ENCODE measurements at places on chromosomes 12 and 14. TPM values are rescaled to one million over a fixed set of nuclear protein-coding genes. Genes with fewer than 3 reads are reported as not detected.

DNA sequence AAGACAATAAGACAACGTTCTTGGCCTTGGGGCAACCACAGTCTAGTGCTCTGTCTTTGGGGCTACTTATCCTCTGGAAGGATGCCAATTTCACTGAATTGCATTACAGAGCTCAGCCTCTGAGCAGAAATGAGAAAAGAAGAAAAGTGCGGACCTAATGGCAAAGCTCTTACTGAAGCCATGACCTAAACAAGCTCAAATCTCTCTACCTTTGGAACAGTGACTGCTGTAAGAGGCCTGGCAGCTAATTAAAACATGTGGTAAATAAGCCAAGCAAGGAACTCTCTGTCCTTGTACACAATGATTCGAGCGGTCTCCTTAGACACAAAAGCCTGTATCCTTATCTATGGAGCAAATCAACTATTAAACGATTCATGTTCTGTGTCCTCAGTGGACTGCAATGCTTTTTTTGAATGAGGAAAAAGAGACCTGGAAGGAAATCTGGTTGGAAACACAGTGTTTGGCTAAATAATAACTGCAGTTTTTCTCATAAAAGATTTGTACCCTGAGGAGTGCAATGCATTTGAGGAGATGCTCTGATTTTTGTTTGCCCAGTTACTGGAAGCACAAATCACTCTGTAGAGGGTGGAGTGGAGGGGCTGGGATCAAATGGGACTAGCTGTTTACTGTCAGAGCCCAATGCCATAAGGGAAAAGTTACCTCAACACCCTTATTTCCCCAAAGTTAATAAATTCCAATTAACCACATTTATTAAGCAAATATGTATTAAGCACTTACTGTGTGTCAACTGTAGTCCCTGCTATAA is 113.9 kb downstream of the NDUFA12 start:
- no peak for DNase-seq

- no peak for DNase-seq
These were observed 11.1 kb upstream of the KRT7 start for GRCh38 chr12:52221912-52222457.

- no peak for DNase-seq
These were observed 222.2 kb downstream of the SEC23A start for GRCh38 chr14:38880643-38881524.

Gene MAP3K9
- 6.9 TPM for total RNA-seq

Gene SLC8A3
- total RNA-seq, result 3.5 TPM

DNA sequence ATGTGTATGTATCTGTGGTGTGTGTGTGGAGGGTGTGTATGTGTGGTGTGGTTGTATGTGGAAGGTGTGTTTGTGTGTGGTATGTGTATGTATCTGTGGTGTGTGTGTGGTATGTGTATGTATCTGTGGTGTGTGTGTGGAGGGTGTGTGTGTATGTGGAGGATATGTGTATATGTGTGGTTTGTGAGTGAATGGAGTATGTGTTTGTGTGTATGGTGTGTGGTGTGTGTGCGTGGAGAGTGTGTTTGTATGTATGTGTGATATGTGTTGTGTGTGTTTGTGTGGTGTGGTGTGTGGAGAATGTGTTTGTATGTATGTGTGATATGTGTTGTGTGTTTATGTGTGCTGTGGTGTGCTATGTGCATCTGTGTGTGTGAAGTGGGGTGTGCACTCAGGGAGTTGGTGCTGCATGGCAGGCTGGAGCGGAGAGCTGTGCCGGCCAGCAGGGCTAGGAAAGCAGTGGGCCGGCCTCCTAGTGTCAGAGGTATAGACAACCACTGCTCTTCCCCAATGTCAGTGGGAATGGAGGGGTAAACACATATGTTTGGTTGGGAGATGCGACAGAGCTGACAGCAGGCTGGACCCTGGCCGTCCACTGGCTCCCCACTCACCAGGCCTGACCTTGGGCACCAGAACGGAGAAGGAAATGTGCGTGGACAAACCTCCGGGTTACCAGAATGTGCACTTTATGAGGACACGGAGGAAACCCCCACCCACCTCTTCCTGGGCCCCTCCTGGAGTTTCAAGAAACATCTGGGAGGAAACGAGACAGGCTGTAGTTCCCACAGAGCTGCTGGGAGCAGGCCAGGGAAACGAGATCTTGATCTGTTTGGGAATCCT is 60.7 kb downstream of the CLMN start:
- no peak for DNase-seq

- DNase-seq, result peak; percentile 51
These were observed 205.7 kb downstream of the ZFP36L1 start for GRCh38 chr14:68586896-68587751.

Gene TGM1
- 26.1 TPM for total RNA-seq

DNA sequence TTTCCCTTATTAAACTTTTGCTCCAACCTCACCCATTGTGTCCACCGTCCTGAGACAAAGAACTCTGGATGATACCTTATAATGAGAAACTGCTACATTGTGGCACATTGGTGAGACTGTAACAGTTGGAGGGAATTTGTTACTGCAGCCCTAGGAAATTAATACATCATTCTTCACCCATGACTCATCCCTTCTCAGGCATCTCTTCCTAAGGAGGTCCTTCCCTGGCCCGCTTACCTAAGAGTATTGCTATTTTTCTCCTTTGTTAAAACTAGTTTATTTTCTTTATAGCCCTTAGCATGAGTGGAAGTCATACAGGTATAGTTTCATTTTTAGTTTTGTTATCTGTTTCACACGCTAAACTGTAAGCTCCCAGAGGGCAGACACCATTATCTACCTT is 87.1 kb downstream of the TMEM260 start:
- no peak for DNase-seq

GRCh38 chr14:78329371-78329770 is 159.2 kb downstream of the NRXN3 start:
- no peak for DNase-seq

DNA sequence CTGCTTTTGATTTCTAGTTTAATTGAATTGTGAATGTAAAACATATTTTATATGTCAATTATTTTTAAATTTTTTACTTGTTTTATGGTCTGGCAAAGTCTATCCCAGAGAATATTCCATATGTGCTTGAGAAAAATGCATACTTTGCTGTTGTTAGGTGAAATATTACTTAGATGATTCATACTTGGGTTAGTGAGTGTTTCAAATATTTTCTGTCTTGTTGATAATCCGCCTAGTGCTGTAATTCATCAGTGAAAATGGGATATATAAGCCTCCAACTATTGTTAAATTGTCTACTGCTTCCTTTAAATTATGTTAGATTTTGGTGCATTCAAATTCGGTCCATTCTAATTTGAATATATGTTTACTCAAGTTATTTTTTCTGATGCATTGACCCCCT is 395.5 kb downstream of the LRFN5 start:
- DNase-seq, result no peak

- no peak for DNase-seq
These were observed 26.2 kb downstream of the PLXNC1 start for GRCh38 chr12:94174576-94174975.

DNA sequence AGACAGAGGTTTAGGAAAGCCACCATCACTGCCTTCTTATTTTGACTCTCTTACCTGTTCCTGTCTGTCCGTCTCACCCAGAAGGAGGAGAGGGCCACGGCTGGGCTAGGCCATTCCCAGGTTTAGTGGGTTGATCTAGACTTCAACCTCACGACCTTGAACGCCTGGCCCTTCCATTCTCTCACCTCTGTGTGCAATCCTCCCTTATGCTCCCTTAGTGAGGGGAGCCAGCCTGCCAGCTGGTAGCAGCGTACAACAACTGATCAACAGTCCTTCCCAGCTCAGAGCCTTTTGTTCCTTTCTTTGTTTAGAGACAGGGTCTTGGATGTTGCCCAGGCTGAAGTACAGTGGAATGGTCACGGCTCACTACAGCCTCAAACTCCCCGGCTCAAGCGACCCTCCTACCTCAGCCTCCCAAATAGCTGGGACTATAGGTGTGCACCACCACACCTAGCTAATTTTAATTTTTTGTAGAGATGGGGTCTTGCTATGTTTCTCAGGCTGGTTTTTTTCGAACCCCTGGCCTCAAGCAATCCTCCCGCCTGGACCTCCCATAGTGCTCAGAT is 123.9 kb downstream of the ZNF664 start:
- DNase-seq, result no peak

Gene LRTM2
- 0.20 TPM for total RNA-seq

Gene TMEM253
- total RNA-seq, result 0.39 TPM

Gene BATF
- 1.4 TPM for total RNA-seq
